ENCODE measurements at places on chromosomes 1 and 21.

DNA sequence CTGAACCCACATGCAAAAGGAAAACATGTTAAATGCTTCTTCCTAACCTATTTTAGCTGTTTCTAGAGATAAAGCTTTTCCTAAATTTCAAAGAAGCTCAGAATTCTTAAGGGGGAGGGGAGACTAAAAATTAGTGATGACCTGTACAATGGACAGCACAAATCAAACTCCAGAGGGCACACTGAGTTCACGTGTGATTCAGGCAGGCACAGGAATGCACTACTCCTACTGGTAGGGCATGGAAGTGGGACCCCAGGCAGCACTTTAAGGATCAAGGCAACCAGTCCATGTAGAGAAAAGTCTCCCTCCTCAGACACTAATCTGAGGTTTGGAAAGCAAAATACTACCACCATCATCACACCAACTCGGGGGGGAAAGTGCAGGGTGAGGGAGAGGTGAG lies 31.3 kb upstream of the CLCA4 start:
- DNase-seq, result no peak

DNA sequence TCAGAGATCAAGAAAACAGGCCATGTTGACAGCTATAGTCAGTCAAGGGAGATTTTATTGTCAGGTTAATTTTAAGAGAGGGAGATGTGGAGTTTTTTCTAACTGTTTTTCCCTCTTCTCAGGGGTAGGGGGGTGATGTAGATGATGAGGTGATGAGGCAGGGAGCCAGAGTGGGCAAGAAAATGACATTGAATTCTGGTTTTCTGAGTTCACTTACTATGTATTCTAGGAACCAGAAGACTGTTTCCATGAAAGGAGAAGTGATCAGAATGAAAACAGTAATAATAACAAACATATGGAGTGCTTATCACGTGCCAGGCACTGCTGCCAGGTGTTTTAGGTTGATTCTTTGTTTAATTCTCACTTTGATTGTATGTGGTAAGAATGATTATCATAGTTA lies 40.2 kb downstream of the CASQ2 start:
- DNase-seq, result no peak

GRCh38 chr1:54741531-54741930 lies 22.8 kb downstream of the PARS2 start:
- DNase-seq, result no peak

GRCh38 chr1:18440385-18441226 lies 40.1 kb upstream of the KLHDC7A start:
- no peak for DNase-seq

GRCh38 chr21:42579456-42580075 lies 65.9 kb downstream of the SLC37A1 start:
- DNase-seq, result no peak

DNA sequence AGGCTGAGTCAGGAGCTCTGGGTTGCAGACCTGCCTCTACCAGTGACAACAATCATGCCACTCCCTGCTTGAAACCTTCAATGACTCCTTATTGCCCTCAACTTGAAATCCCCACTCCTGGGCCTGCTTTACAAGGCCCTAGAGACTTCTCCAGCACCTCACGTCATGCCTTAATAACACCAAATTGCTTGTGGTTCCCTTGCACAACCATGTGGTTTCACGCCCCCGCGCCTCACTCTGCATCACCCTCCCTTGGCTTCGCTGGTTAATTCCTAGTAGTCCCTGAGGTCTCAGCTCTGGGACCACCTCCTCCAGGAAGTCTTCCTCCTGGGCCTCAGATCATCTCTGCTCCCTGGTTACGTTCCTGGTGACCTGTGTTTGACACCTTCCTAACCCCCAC lies 33.0 kb downstream of the EPHA2 start:
- peak; percentile 90 for DNase-seq
